ENCODE measurements at places on chromosomes 6 and 20.

GRCh38 chr6:160960839-160961238 lies 30.7 kb upstream of the MAP3K4 start:
- DNase-seq: no peak

DNA sequence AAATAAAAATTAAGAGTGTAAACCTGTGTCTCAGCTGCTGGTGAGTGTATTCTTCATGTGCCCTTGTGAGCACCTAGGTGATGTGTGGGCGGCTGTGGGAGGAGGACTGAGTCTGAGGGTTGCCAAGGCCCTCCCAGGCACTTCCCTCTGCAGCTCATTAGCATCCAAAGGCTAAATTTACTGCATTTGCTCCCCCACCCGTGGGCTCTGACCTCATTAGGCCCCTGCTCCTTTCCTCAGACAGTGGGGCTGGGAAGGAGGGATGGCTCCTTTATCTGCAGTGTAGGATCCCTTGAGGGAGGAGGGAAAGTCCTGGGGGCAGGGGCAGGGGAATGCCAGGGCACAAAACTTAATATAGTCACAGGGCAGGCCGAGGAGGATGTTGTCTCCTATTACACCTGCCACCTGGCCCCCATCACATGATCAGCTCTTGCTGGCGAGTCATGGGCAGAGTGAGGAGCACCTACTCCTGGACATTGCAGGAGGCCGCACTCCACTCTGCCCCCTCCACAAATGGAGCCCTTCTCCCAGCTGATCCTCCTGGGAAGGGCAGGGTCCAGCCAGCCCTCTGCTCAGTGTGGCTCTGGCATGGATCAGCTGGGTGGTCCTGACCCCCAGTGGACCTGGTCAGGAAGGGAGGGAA lies 133.2 kb downstream of the MRPL14 start:
- no peak for DNase-seq

DNA sequence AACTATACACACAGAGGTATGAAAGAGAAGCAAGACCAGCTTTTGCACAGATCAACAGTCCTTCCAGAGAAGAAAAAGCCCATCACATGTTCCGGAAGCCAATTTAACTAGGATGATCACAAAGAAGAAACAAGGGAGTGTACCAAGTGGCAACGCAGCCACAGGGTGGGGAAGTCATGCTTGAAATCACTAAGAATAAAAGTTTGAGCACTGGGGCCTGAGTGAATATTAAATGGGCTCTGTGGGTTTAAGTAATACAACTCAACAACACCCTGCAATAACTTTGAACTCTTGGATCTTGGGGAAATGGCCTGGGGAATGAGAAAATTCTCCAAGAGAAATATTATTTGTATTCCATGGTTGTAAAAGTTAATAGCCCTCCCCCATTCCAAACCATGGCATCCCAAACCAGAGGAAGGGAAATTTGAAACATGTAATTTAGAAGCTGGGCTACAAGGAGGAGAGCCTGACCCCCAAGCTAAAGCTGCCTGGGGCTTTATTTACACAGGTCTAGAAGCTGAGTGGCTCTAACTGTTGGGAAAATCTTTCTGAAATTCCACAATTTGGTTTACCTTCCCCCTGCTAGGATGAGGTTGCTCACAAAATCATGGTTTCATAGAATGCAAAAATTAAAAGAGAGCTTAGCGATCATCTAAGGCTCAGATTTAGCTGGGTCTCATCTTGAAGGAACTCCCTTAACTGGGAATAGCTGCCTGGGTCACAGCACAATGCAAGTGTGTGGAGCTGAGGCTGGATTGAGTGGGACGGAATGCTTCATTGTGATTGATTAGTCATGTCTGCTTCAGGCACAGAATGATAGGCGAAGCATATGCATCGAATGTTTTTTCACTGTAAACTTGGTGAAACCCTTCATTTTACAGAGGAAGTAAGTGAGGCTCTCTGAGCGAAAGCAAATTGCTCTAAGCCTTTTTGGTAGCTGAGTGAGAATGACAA lies 143.6 kb downstream of the BMP7 start:
- no peak for DNase-seq

DNA sequence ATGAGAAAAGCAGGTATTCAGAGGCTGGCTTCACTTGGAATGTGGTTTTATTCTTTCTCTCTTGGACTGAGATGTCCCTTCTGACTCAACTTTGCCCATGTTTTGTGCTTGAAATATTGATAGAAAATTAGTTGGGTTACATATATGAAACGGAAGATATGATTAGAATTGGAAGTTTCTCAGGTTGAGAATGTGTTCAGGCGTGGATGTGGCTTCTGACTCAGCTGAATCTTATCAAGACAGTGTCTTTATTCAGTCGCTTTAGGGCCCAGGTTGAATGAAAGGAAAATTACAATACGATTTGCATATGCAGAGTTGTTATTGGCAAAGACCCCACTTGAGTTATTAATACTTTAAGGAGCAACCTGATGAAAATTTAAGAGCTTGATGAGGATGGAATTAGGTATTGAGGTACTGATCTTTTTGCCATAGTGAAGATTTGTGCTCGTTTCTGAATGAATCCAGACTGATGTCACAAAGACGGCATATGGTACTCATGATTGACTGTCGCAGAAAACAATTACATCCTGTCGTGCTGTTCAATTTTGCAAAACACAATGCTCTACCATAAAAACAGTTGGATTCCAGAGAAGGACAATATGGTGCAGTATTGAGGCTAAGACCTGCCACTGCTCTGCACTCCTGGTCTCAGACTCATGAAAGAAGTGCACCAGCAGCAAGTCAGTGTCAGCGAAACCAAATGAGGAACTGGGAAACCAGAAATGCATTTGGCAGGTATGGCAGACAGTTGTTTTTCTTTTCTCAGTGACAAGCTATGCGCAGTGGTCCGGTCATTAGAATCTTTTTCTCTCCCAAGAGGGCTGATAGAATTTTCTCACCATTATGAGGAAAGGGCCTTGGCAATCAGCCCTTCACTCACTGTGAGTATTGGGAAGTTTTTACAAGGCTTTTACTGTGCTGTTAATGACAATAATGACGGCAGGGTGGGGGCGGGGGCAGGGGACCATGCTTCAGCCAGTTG lies 158.3 kb downstream of the DOK5 start:
- no peak for DNase-seq

- no peak for DNase-seq
Measured at GRCh38 chr6:87846434-87846833, 144.4 kb upstream of the AKIRIN2 start.

- DNase-seq: peak; percentile 92
Measured at GRCh38 chr20:5735845-5736510, 14.2 kb upstream of the SHLD1 start.

- DNase-seq: no peak
Measured at GRCh38 chr6:42195415-42195814, 659 bp upstream of the GUCA1B start.

DNA sequence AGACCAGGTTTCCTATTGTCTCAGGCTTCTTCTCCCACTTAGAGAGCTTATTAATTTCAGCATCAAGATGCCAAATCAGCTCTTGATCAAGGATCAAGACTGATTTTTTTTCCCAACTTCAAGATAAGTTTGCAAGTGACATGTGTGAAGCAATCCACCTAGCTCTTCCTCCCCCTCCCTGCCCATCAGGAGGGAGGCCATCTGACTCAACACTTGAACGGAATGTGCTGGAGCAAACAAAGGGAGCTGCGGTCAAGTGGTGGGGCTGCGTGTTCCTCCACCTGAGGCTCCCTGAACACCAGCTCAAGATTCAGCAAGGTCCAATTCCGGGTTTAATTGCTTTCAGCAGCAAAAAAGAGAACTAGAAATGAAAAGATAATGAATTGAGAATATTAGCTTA lies 38.7 kb downstream of the TTI1 start:
- DNase-seq: peak; percentile 57

- no peak for DNase-seq
Measured at GRCh38 chr6:44775121-44775520, 387.6 kb downstream of the CDC5L start.

GRCh38 chr20:20677186-20677585 lies 35.3 kb downstream of the RALGAPA2 start:
- no peak for DNase-seq

GRCh38 chr6:107386340-107386739 lies 73.0 kb downstream of the PDSS2 start:
- no peak for DNase-seq

- no peak for DNase-seq
Measured at GRCh38 chr6:3052481-3053230, 15.6 kb upstream of the RIPK1 start.

- no peak for DNase-seq
Measured at GRCh38 chr6:24844903-24845302, 46.2 kb upstream of the ARMH2 start.

GRCh38 chr6:154382740-154383139 lies 26.1 kb upstream of the IPCEF1 start:
- no peak for DNase-seq

DNA sequence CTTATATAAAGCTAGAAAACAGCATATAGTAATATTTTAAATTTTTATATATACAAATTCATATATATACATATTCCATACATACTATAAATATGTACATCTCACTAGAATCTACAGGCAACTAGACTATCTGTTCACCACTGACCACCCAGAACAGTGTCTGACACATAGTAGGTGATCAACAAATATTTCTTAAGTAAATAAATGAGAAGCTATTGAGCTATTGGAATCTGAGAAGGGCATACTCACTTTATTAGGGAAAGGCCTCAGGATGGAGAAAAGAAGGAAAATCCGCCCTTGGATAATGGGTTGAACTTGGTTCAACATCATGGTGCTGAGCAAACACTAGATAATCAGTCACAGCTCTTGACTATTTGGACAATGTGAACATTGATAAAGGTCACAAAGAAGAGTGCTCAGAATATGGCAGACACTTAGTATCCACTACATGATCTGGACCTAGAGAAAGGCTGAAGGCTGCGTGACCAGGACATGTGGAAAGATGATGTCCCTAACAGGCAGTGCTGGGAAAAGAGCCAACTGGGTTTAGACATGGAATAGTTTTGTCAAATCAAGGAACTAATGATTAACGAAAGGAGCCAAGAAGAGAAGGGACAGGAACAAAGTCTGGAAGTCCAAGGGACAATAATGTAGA lies 186.1 kb downstream of the TASP1 start:
- no peak for DNase-seq

GRCh38 chr20:14384416-14385175 lies 47.2 kb upstream of the FLRT3 start:
- DNase-seq: no peak

- peak; percentile 27 for DNase-seq
Measured at GRCh38 chr6:129500958-129501739, 208.8 kb downstream of the ARHGAP18 start.

DNA sequence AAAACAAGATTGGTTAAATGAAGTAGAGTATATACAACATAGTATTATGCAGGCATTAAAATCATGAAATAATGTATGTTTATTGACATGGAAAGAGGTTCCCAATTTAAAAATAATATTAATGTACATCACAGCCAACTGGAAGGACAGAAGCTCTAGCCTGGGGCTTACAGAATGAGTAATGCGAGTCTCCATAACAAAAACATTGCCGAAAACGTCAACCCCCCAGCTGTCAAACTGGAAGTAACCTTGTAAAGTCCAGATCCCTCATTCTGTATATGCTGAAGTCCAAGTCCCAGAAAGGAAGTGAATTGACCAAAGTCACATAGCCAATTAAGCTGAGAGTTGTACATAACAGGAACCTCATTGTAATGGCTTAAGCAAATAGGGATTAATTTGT lies 128.7 kb upstream of the ECI2 start:
- DNase-seq: no peak

DNA sequence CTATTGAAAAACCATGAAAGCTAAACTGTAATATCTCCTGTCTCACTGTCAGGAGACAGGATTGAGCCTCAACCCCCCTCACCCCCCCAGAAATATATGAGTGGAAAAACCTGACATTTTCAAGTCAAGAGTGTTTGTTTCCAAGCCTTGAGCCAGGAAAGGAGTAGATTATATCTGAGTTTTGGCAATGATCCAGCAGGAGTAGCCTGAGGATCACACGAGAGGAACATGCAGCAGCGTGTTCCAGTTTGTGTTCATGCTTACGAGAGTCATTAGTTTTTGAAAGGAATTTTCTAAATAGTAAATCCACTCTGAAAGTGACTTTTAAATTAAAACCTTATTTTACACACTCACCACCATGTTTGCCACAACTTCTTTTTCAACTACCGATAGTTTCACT lies 15.8 kb downstream of the IL22RA2 start:
- no peak for DNase-seq

DNA sequence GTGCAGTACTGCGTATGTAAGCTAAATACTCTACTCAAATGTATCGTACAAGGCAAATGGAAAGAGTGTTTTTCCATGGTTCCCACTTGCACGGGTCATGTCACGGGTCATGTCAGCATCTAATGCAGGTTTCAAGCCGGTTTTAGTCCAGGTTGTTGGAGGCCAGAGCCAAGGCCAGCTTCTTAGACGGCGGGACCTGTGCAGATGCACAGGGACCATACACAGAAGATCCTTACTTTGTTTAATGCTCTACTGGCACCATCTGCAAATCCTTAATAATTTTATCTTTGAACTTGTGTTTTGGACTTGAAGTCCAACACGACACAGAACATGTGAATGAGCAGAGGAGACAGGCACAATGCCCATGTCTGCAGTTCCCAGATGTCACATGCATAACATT lies 42.7 kb downstream of the SOD2 start:
- no peak for DNase-seq

DNA sequence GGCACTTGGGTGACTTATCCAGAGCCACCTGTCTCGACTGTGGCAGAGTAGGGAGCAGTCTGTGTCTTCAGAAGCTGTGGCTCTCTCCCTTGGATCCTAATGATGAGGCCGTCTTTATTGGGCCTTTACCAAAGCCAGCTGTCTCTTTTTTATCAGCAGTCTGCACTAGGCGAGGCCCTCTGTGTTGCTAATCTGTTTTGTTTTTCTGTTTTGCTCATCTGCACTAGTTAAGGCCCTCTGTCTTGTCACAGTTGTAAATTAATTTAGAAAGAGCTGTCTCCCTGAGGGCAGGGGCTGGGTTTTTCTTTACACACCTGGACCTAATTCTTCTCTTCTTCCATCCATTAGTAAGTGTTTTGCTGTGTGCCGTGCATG lies 45.0 kb downstream of the CDS2 start:
- no peak for DNase-seq

DNA sequence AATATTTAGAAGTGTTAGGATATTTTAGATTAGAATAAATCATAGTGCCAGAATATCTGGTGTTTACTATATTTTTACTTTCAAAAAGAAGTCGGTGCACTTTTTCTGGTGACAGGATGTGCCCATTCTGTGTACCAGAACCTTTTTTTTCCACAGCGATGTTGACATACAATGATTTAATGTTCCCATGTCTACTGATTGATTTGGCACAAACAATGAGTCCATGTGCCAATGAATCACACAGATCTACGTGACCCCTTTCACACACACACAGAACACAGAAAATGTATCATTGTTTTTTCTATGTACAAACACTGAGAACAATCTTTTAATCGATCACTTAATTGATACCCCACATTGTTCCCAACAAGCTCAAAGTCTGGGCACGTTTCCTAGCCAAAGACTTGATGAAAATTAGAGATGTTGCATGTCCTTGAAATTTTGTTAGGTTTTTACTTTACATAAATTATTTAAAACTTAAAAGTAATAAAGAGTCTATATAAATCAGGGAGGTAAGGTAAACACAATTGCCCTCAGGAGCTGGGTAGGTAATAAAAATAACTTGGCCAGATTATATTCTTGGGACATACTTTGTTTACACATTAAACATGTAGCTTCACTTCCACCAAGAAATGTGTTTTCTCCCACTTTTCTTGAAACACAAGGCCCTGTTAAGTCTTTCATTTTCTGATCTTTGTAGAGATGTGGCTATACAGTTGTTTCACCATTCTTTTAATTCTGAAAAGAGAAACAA lies 36.4 kb upstream of the SOX4 start:
- no peak for DNase-seq

Measured in NCI-H524 treated with DMSO at 0.1 percent for 48 hours (cell line).